ENCODE measurements at places on chromosomes 4 and X.
A peak's percentile ranks its signal among the peaks of the same experiment; 100 is the strongest.

GRCh38 chr4:186658657-186659056, 65.0 kb downstream of the FAT1 start:
- DNase-seq = no peak

DNA sequence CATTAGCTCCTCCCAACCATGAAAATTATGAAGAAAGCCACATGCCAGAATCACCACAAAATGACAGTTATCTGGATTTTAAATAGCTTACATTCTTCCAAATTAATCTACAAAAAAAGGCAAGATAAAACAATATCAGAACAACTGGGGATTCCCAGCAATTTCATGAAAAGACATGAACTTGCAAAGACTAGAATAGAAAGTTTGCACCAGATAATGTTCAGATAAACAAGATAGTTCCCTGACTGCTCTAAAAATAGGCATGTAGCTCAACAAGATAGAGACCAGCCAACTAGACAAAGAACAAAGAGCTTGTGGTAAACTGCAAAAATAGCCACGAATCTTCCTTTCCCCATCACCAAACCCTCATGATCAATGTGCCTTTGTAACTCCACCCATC, 30.3 kb upstream of the DDX53 start:
- no peak for DNase-seq

DNA sequence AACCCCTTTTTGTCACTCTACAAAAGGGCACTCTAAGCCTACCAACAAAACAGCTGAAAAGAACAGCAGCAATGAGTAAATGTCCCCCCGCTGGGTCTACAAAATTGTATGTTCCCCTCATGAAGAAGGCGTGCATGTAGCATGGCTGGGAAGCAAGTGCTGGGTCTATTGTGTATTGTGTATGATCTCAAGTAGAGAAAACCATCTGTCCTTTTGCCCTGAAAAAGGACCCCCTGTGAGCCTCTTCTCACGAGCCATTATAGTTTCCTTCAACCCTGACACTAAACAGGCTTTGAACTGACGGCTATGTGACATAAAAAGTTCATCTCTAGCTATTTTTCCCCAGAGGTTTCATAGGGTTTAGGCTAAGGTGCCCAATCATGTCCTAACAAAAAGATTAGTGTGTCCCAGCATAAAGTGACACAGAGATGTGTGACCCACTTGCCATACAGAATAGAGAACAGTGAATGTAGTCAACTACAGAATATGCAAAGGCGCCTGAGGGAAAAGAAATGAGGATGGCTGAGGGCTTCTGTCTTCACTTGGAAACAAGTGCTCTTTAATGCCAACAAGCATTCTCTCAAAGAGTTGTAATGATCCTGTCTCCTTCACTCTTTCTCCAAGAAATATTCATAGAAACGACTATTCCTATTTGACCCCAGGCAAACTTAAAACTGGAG, 27.3 kb downstream of the COL25A1 start:
- DNase-seq = no peak

DNA sequence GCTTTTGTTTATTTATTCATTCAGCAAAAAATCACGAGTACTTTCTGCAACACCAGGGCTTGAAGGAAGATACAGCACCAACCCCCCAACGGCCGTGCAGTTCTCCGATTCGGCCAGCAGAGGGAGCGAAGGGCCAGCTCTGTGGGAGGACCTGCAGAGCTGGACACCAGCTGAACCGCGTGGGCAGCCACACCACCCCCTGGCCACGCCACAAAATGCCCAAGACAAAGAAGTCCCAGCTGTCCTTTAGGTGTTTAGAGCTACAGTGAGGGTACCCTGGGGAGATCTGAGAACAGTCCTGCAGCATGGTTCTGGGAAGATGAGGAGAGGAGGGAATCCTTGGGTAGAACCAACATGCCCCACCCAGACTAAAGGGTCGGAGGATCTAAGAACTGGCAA, 83.1 kb downstream of the RELL1 start:
- DNase-seq = peak; percentile 61

DNA sequence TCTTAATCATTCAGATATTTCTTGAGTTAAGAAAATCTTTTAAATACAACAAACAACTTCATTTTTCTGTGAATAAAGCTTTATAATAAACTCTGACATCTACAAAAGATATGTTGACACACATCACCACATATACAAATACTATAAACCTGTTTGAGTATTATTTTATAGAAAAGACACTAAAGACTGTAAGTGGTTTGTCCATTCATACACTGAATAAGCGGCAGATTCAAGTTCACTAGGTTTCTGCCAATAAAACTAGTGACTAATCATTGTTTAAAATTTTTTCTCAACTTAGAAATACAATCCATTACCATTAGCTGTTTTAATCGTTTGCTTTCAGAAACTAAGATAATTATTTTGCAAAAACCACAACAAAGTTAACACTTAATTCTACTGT, 1900.0 kb downstream of the C4orf33 start:
- DNase-seq = no peak

- DNase-seq = no peak
These were observed 98.5 kb upstream of the MAGEB16 start for GRCh38 chrX:35699642-35700041.

- no peak for DNase-seq
These were observed 52.1 kb downstream of the PSAPL1 start for GRCh38 chr4:7382634-7383014.

DNA sequence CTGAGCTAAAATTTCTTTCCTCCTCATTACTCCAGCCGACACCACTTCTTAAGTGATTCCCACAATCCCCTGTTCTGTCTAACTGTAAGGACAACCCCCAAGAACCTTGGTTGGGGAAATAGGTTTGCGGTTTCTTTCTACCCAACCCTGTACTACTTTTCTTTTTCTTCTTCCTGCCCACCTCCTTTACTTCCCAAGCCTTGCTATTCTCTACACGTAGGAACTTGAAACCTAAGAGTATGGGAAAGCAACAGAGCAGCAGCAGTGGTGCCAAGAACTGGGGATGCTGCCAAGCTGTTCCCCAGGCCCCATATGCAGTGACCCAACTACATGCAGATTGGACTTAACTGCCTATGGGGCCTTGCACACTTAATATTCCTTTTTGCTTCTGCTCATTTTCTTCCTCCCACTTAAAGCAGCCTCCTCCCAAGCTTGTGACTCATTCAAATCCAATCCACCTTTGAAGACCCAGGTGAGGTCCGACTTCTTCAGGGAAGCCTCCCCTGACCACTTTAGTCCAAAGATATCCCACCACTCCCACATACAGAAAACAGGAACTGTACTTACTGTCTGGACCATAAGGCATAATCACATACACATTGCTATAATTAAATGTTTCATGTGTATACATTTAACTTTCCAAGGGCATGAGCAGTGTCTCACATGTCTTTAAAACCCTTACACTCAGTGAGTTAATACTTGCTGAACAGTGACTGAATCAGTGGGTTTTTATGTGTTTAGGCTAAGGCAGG, 1.7 kb downstream of the FAM120C start:
- DNase-seq = no peak

DNA sequence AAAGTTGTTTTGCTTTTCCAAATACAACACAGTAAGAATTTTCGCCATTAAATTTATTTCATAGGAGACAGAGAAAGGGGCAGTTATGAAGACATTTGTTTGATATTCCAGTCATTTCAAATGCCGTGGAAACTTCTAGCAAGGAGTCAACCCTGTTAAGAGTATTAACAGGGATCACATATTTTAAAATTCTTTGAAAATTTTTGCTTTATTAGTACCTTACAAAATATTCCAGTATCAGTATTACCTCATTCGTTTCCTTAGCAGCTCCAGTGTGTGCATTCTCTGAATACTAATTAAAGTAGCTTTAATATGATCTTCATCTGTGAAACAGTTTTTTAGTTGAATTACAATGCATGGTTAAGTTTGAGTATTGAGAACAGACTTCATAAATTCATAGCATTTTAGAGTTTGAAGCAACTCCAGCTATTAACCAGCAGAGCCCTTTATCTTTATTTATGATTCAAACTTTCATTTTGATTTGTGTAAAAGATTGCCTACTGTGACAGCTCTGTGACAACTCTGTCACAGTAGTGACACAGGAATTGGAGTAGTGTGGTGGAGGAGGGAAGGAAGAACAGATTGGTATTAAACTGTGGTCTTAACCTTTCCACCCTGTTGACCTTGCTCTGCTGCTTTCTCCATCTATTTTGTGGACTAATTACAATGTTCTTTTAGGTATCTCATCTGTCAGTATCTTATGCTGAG, 86.3 kb downstream of the PDLIM5 start:
- no peak for DNase-seq

DNA sequence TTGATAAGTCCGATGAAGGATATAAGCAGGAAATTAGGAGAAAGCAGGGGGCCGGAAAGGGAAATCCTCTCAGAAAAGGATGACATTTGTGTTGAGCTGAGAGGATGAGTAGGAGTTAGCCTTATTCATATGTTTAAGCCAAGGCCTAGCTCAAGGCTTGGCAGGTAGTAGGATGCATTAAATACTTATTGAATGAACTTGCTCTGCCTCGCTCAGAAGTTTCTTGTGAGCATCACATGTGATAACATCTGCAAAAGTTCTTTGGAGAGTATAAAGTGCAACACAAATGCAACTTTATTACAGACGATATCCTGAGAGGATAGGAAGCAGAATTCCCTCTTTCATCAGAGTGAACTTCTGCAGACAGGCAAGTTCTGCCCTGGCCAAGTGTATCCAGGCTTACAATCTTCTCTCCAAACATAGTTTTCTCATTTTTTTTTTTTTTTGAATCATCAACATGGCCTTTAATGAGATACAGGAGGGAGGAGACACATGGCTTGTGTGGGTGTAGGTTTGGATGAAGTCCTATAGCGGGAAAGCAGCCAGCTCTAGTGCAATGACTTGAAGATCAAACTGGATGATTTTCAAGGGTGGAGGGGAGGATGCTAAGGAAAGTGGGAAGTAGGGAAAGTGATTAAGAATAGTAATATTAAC, 48.1 kb downstream of the LUZP4 start:
- no peak for DNase-seq

GRCh38 chrX:110418316-110419235, 59.9 kb downstream of the RTL9 start:
- DNase-seq = no peak

DNA sequence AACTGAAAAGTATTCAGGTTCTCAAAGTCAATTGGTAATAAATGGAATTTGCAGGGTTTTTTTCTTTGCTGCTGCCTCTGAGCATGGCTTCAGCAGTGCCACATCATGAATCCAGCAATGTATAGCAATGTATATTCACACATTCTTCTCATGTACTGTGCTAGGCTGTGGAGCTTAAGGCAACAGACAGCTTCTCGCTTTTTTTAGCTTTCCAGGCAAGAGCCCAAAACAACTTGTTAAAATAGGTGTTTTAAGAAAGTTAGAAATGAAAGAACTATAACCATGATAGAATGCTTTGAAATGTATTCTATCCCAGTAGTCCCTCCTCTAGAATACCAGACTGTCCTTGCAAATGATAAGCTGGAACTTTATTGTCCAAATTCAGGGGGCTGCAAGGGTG, 30.4 kb downstream of the SMIM43 start:
- no peak for DNase-seq

DNA sequence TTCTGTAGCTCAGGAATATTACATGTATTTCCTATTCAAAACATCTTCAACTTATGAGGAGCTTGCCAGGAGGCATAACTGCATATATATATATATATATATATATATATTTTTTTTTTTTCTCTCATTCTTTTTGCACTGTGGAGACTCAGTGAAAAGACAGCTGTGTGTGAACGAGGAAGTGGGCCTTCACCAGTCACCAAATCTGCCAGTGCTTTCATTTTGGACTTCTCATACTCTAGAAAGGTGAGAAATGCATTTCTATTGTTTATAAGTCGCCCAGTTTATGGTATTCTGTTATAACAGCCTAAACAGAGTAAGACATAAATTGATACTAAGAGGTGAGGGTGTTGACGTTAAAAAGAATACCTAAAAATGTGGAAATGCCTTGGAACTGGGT, 710.6 kb downstream of the TRAM1L1 start:
- no peak for DNase-seq

GRCh38 chrX:122272011-122272410, 912.1 kb upstream of the GRIA3 start:
- no peak for DNase-seq

GRCh38 chrX:82335772-82336171, 1133.9 kb downstream of the SH3BGRL start:
- DNase-seq = no peak

- DNase-seq = no peak
These were observed 75.8 kb downstream of the DHX15 start for GRCh38 chr4:24508541-24508940.

- DNase-seq = no peak
These were observed 1512.5 kb downstream of the STIM2 start for GRCh38 chr4:28373191-28373590.

DNA sequence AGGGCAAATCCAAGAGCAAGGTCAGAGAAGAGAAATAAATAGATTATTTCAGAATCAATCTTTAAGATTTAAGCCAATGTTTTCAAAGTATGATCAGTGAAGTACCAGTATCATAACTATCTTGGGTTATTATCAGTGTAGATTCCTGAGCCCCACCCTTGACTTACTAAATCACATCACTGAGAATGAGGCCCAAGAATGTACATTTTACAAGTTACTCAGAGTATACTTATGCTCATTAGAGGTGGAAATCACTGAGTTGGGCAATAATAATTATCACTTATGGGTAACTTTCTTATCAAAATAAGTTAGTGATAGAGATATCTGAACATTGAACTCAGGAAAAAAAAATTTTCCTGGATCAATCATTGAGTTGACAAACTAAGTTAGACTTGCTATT, 121.6 kb upstream of the NOCT start:
- no peak for DNase-seq

All from right renal cortex interstitium (tissue), 3 donors.